ENCODE measurements at places on chromosomes 16 and 17.

DNA sequence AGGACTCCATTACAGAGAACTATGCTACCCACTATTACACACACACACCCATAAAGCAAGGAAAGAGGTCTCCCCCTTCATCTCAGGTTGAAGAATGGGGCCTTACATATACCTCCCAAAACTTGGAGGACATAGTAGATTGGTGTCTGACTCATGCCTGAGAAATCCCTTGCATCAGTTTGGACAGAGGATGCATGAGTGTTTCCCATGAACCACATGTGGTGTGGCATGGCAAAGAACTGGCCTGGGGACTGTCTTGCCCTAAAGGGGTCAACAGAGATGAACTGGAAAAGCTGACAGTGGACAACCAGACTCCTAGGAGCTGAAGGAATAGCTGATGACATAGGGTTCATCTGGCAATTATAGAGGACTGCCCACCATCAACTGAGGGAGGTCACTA lies 54.0 kb downstream of the DYNLRB2 start:
- DNase-seq, result peak; percentile 45

DNA sequence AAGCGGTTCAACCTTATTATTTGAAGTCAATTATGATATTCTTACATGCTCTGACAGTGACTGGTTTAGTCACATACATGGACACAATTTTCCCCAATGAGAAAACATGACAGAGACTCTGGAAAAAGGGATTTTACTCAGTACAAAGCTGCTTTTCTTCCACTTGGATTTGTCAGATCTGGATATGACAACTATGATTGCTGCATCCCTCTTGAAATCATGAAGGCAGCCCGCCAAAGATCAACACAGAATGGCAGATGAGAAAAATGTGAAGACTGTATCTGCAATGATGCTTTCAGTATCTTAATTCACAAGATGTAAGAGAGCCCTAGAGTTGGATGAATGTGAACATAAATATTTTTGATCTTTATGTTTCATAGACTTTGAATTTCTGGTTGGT lies 439.6 kb downstream of the CDH8 start:
- no peak for DNase-seq

DNA sequence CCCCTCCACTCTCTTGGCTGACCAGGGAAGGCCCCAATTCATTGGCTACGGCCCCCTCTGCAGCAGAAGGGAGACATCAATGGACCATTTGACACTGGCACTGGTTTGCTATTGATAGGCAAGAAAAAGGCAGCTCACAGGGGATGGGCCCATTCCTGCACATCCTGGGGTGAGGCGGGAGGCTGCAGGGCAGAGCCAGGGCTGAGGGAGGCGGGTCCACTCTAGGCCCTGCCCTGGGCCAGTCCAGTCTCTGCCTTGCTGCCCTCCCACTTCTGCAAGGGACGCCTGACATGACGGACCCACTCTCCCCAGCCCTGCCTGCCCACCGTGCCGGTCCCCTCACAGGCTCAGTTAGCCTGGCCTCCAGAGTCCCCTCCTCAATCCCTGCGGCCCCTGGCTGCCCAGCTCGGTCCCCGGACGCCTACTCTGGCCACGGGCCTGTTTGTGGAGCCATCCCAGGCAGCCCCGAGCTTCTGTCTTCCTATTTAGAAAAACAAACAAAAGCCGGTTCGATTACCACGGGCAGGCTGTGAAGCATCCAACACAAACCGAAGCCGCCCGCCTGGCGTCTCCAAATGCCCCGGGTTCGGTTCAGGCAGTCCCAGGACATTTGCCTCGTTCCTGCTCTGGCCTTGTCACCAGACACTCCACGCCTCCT lies 160.7 kb downstream of the IRX5 start:
- DNase-seq, result no peak

GRCh38 chr17:50165466-50165865 lies 339 bp upstream of the SGCA start:
- no peak for DNase-seq
